ENCODE measurements at places on chromosomes 2 and 18.
A peak's percentile ranks its signal among the peaks of the same experiment; 100 is the strongest.

GRCh38 chr2:200311139-200311538, 4.6 kb downstream of the SPATS2L start:
- DNase-seq = no peak

DNA sequence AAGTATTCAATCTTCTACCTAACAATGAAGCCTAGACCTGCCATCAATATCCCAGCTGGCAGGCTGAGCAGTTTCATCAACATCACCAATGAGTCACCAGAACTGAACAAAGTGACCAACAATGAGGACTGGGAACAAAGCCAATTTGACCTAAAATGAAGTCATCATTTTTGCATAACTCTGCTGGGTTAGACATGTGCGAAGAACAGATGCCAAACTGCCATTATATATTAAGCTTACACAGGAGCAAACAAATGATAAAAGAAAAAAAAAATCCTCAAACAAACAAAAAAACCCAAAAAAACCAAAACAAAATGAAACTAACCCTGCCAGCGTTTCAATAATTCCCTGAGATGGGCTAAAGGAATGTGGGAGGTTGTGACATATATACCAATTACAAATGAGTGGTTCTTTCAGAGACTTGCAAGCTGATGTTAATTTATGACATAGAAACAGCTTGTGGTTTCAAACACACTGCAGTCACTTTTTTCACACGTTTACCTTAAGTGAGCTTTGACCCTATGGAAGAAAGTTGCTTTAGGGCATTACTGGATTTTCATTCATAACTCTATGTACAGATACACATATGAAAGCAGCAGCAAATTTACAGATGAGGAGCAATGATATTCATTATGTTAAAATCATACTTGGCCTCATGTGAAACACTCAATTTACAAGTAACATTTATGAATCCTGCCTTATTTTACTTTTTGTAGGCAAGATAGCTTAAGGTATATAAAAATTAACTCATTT, 56.9 kb upstream of the CCDC141 start:
- peak; percentile 97 for DNase-seq

- no peak for DNase-seq
These were observed 617 bp downstream of the CCDC142 start for GRCh38 chr2:74481961-74482800.

- no peak for DNase-seq
These were observed 161.3 kb downstream of the HAUS1 start for GRCh38 chr18:46265196-46266156.

DNA sequence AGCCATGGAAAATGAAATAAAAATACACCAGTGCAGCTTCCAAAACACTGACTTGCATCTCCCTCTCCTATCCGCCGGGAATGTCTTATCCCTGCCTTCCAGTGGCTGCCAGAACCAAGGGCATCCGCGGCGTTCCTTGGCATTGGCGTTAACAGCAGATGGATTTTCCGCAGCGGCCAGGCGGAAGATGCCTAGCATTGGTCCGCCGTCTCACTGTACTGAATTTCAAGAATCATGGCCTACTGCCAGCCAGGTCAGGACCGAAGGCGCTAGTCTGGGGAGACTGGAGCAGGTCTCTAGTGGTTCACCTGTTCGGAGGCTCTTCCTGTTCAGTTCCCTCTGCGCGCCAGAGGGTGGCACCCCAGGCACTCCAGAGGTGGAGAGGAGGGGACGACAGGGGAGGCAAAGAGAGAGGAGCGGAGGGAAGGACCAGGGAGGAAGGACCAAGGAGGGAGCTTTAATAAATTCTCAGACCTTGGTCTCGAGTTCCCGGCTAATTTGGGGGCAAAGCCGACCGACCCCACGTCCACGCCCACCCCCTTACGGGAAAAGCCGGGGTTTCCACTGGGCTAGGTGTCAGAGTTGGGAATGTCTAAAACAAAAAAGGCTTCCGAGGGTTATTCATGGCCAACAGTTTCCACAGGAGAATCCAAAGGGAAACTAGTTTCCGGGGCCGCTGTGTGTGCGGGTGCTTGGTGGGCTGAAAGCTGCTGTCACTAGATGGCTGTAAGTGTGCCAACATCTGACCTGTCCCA, 3.7 kb upstream of the BCL2L11 start:
- DNase-seq = no peak

- peak; percentile 56 for DNase-seq
These were observed 742.3 kb upstream of the SLC8A1 start for GRCh38 chr2:41194230-41194629.

- DNase-seq = no peak
These were observed 33.7 kb downstream of the CTDP1 start for GRCh38 chr18:79713341-79713740.

- no peak for DNase-seq
These were observed 33.1 kb upstream of the NPC1 start for GRCh38 chr18:23619388-23619881.

DNA sequence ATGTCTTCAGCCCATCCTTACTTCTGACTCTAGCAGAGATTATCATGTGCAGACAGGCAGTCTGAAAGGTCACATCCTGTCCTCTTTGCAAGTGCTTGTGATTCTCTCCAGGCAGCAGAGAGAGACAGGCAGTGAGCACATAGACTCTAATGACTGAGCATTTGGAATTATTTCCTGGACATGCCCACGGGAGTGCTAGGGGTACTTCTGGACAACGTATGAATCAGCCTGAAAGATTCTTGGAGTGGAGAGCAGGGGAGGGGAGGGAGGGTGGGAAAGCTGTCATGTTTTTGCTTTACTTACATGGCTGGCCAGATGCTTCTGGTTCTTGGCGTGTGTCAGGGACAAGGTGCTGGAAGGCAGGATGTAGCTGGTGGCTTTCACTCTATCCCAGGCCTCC, 150.6 kb downstream of the RIF1 start:
- no peak for DNase-seq

DNA sequence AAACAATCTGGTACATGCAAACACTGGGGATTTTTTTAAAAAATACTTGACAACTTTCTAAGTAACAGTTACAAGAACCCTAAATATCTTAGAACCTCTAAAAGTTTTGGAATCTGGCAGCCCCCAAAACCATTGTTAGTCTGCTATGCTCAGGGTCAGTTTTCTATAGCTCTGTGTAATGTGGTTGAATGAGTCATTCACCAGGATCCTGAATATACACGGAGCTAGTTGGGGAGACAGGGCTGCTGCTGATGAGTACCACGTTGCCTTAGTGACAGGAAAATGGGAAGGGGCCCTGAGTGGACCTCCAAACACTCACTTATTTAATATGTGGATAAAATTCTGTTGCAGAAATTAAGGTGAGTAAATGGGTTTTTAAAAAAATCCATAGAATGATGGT, 36.9 kb upstream of the TANC1 start:
- DNase-seq = no peak

DNA sequence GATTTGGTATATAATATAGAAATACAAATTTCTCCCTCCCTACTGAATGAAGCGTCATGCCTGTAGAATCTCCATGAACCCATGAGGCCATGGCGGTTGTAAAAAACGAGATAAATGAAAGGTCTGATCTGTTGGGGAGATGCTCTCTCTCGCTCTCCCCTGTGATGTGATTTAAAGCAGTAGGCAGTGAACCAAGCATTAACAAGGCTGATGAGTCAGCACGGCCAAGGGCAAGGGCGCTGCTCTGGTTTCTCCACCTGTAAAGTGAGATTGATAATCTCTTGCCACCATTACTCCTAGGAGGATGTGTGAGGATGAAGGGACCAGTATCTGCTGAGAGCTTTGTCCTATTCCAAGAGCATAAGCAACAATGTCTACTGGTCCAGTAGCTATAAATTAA, 553.3 kb downstream of the CMPK2 start:
- no peak for DNase-seq

DNA sequence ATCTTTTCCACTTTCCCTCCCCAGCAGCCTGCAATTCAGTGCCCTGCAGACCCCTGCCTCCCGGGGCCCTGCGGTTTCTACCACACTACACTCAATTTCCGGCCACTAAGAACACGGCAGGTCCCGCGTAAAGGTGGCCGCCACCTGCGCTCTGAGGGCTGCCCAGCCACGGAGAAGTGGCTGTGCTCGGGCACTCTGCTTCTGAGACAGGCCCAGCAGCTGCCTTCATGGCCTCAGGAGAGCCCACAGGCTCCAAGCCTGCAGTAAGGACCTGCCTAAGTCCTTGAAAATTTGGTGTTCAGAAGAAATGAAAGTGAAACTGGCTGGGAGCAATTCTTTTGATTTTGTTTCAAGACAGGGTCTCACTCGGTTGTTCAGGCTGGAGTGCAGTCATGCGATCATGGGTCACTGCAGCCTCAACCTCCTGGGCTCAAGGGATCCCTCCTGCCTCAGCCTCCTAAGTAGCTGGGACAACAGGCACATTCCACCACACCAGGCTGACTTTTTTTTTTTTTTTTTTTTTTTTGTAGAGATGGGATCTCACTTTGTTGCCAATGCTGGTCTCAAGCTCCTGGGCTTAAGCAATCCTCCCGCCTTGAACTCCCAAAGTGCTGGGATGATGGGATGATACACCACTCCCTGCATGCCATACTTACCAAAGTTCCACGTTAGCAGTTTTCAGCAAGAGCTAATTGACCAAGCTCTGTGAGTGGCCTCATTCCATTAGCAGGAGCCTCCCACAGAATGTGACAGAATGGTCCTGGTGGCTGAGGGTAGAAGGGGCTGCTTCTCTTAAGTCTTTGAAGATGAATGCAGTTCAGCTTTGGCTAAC, 14.6 kb upstream of the ALPP start:
- no peak for DNase-seq

- no peak for DNase-seq
These were observed 15.7 kb upstream of the CDH7 start for GRCh38 chr18:65735155-65735554.

GRCh38 chr2:226643030-226643945, 156.3 kb downstream of the IRS1 start:
- no peak for DNase-seq

DNA sequence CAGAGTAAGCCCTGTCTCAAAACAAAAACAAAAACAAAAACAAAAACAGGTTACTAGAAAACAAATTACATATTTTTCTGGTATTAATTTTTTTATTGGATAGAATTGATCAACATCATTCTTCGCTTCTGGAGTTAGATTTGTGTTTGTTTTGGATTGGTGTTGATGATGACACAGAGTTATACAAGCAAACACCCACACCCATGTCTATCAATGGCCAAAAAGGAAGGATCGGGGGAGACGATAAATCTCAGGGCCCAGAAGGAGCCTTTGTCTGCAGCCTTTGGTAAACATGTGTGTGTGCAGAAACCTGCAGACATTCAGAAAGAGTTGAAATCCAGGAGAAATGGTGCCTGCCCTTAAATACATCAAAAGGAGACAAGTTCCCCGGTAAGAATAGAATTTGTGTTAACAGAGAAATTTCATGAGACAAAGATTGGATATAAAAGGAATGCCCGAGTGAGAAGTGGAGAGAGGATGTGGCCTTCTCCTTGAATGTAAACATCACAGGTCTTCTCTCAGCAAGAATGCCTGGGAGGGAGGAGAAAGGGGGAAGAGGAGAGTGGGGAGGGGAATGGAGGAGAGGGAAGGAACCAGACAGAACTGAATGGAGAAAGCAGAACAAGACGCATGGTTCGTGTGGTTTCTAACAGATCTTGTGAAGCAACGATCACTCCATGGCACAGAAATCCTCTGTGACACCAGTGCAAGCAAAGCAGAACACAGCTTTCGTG, 40.4 kb upstream of the TMEM178A start:
- no peak for DNase-seq

GRCh38 chr2:144683966-144684365, 164.0 kb upstream of the ZEB2 start:
- DNase-seq = no peak

DNA sequence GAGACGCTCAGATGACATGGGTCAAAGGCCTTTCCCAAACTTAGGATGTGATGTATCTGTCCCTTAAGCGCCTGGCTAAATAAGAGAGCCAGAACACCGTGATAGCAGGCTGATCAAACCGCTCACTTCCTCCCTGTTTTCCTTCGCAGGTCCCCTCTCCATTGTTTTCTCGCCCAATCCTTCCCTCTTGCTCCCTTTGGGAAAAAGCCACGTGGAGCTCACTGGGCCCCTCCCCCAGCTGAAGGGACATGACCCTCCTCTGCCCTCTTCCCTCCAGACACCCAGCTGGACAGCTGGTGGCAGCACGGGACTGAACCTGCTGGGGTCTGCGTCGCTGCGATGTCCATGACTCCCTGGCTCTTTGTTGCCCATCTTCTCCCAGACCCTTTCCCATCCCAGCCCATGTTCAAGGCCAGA, 201.7 kb downstream of the TNS1 start:
- DNase-seq = no peak

- no peak for DNase-seq
These were observed 158.4 kb downstream of the ATP9B start for GRCh38 chr18:79227621-79228020.

- DNase-seq = no peak
These were observed 55.2 kb upstream of the BCL11A start for GRCh38 chr2:60608679-60609078.

DNA sequence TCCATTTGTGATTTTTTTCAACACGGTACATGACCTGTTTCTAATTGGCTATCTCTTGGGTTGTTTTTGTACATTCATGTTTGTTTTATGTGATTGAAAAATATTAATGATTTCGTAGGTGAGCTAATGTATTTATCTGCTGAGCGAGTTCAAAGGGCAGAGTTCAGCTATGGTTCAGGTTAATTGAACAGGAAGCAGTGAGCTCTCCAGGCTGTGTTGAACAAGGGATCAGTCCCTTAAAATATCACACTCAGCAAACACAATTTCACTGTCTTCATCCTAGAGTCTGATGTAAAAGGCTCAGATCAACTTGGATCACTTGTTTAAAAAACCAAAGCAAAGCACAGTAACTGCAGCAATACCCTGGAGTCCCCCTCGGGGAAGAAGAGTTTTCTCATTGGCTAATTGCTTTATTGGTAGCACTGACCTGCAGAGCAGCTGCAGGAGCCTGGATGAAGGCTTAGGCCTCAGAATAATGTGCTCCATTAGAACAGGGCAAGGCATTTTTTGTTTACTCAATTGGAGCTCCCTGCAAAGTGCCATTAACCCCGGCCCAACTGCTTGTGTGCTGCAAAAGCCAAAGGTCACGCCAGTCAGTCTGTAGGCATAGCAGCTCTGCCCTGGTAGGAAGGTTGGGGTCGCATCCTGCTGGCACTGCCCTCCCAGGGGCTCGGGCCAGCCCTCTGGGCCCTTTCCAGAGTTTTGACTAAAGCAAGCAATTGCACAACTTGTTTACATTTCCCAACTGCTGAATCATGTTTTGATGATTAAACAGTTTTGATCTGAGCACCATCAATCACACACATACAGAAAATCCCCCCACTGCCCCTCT, 10.5 kb downstream of the ONECUT2 start:
- no peak for DNase-seq

GRCh38 chr18:23077493-23078256, 57.6 kb upstream of the CABLES1 start:
- DNase-seq = no peak

DNA sequence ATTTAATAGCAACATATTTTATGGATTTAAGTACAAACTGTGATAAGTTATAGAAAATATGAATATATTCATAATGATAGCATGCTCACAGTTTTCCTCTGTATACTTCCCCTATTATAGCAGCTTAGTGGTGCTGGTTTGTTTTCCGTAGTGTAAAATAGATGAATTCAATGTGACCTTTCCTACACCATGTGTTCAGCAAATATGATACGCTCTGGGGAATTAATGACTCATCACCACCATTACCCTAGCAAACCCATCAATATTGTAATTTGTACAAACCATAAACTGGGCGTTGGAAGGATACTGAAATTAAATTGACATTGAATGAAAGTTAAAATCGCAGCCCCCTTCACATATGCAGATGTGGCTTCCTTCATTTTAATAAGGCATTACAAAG, 58.7 kb upstream of the CDH19 start:
- DNase-seq = no peak
